Naive thymus-derived CD4-positive, alpha-beta T cell (primary cell): ENCODE measurements at places on chromosomes 3 and 15.

- DNase-seq = no peak
Observed at GRCh38 chr3:153138276-153139210, 23.5 kb upstream of the RAP2B start.

DNA sequence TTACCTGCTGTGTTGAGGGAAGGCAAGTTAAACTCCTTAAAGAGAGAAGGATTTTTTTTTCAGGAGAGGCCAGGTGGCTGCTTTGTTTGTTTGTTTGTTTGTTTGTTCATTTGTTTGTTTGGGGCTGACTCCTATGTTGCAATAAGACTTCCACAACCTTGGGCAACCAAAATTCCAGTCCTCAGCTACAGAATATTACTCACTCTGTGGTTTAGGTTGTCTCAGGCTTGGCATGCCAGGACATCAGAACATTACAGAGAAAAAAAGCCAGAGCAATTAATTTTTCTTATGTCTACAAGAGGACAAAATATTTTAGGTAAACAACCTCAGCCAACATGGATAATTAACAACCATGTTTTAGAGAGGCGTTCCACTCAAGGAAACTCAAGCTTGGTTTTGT lies 156.7 kb upstream of the ATP11B start:
- DNase-seq = no peak

- DNase-seq = no peak
Observed at GRCh38 chr3:64209866-64210621, 15.2 kb downstream of the PRICKLE2 start.

DNA sequence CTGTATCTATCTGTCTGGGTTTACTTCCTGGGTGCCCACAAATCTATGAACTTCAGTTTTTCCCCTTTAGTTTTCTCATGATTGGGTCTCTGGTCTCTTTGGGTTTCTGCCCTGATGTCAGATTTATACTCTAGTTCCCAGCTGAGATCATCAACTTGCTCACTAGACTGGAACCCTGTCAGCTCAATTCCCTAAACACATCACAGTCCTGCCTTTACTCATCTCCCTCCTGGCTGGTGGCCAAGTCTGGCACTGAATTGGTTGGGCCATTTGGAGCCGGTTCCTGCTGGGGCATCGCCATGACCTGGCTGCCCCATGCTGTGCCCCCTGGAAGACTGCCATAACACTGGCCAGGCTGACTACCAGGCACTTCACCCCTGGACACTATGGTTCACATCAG lies 345.3 kb downstream of the CHST2 start:
- no peak for DNase-seq

GRCh38 chr3:128486681-128487537 lies 6.1 kb downstream of the GATA2 start:
- no peak for DNase-seq

DNA sequence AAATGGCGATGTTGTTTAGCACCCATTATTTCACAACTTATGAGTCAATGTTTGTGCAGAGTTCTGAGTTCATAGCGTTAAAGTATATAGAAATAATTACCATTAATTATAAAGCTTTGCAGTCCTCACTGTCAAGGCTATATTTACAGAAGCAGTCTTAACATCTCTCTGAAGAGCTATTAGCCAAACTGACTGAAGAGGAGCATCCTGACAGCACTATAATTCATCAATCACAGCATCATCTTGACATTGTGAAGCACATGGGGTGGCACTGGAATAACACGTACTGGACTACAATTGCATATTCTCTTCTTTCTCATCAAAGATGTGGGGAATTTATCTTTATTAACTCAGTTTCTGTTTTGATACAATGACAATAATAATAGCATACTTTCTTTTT lies 260.6 kb upstream of the MME start:
- DNase-seq = no peak
